Amniotic stem cell (primary cell): ENCODE measurements at places on chromosomes 11 and 22.
A peak's percentile ranks its signal among the peaks of the same experiment; 100 is the strongest.

DNA sequence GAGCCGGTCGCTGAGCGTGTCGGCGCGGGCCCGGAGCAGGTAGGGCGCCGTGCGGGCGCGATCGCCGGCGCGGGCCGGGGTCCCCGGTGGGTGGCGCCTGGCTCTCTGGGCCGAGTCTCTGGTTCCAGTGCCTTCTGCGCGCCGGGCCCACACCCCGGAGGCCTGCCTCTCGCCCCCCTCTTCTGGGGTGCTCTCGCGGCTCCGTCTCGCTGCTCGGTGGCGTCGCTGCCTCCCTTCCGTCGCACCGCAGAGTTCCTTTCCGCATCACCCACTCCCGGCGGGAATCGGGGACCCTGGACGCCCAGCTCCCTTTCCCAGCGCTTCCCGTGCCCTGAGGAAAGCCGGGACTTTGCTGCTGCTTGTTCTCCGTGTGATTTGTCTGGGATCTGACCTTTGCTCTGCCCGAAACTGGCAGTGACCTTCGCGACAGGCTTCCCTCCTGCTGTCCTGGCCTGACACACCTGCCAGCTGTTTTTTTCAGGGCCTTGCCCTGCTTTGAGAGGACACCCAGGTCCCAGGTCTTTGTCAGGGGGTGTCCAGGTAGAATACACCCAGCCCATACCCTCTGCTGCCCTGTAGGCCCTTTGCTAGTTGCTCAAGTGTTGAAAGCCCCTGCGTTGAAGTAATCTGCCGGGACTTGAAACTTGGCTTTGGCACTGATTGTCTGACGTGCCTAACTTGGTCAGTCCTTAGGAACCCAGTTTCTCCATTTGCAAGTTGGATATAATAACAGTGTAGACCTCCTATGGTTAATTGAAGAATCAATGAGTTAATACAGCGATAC lies 711 bp downstream of the FDX1 start:
- DNase-seq, result no peak

GRCh38 chr11:70778883-70779282 lies 380.6 kb downstream of the CTTN start:
- DNase-seq, result no peak

GRCh38 chr11:102423936-102424335 lies 28.6 kb downstream of the TMEM123 start:
- no peak for DNase-seq

GRCh38 chr22:43018615-43019014 lies 3.7 kb upstream of the PACSIN2 start:
- DNase-seq, result no peak

DNA sequence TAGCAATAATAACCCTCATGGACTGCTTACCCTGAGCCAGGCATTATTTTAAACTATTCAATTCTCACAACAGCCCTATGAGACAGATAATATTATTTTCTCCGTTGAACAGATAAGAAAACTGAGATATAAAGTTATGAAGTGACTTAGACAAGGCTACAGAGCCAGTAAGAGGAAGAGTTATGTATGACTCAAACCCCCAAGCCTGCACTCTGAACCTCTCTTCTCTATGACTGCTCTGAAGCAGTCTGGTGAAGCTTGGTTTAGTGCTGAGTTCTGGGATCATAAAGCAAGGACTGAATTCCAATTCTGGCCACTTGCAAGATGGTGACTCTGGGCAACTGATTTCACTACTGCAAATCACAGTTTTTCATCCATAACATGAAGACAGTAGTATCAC lies 34.5 kb downstream of the TNKS1BP1 start:
- DNase-seq, result no peak

GRCh38 chr22:38770257-38770949 lies 14.6 kb upstream of the SUN2 start:
- no peak for DNase-seq

GRCh38 chr11:34859496-34859895 lies 56.7 kb downstream of the APIP start:
- no peak for DNase-seq

DNA sequence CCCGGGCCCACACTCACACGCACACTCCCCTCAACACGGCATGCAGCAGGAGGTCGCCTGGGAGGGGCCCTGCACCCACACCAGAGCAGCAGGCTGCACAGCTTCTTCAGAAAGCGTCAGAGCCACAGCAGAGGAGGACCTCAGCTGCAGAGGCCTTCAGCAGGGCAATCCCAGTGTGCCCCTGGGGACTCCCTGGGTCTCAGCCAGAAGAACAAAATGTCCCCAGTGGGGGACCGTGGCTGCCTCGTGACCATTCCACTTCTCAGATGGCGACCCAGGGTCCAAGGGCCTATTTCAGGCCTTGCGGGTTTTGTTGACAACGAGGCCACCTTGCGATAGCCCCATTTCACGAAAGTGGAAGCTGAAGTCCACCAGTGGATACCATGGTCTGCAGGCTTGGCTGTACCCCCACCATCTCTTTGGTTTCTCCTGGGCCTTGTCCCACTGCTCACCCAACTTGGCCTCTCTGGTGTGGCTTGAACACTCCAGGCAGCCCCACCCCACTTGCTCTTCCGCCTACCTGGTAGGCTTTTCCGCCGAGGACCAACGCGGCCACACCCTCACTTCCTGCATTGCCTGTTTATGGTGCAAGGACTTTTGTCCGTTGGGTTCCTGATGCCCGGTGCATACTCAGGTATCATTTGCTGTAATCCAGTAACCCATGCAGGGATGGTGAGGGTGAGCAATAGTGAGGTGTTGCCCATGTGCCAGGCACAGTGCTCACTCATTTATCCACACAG lies 38.1 kb downstream of the MB start:
- DNase-seq, result no peak

- no peak for DNase-seq
These were observed 109.5 kb downstream of the SNX19 start for GRCh38 chr11:130806746-130807145.

- DNase-seq, result peak; percentile 41
These were observed 52.6 kb downstream of the ARHGAP42 start for GRCh38 chr11:100739666-100740065.
